ENCODE measurements at places on chromosomes 4 and X. TPM values are rescaled to one million over a fixed set of nuclear protein-coding genes. Genes with fewer than 3 reads are reported as not detected.

DNA sequence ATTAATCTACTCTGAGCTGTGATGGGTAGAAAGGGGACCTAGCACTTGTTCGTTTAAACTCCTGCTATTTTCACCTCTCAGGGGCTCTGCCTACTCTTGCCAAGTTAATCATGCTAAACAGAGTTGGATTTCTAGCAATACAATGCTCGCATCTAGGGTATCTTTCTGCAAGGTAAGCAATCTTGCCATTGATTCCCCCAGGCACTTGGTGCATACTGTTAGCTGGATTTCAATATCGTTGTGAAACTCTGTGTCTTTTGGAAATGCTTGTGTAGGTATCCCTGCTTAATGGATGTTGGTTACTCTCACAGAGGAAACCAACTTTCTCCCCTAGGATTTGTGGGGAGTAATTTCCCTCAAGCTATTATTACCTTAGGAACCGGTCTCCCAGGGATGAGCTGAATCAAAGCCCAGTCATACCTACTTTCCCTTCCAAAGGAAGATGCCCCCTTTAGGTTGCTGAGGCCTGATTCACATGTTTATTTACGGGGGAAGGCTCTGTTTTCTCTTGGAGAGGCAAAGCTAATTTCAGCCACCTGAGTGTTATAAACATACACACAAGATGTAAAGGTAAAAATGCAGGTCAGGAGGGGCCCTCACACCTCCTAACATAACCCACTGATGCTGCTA, 366.8 kb downstream of the FBXW7 start:
- DNase-seq = no peak
- H3K36me3 ChIP-seq = no peaks in the 10 kb centered on the region
- no peak overlapping the region for H3K27ac ChIP-seq
- H3K27me3 ChIP-seq = peaks cover 2% of the 10 kb centered on the region
- H3K4me3 ChIP-seq = no peak overlapping the region
- H3K4me1 ChIP-seq = no peaks in the 10 kb centered on the region

- peaks cover 2% of the 10 kb centered on the region for H3K27me3 ChIP-seq
- H3K36me3 ChIP-seq = no peaks in the 10 kb centered on the region
- H3K4me1 ChIP-seq = no peaks in the 10 kb centered on the region
- DNase-seq = no peak
- H3K4me3 ChIP-seq = no peak overlapping the region
Measured at GRCh38 chr4:42906891-42907759, 14.6 kb downstream of the GRXCR1 start.

GRCh38 chr4:1717129-1718094, 3.7 kb downstream of the TMEM129 start:
- H3K4me1 ChIP-seq = peaks cover 49% of the 10 kb centered on the region
- peak overlapping the region; percentile 44 for H3K4me3 ChIP-seq
- H3K27ac ChIP-seq = no peak overlapping the region
- peaks cover 5% of the 10 kb centered on the region for H3K27me3 ChIP-seq
- no peaks in the 10 kb centered on the region for H3K36me3 ChIP-seq

DNA sequence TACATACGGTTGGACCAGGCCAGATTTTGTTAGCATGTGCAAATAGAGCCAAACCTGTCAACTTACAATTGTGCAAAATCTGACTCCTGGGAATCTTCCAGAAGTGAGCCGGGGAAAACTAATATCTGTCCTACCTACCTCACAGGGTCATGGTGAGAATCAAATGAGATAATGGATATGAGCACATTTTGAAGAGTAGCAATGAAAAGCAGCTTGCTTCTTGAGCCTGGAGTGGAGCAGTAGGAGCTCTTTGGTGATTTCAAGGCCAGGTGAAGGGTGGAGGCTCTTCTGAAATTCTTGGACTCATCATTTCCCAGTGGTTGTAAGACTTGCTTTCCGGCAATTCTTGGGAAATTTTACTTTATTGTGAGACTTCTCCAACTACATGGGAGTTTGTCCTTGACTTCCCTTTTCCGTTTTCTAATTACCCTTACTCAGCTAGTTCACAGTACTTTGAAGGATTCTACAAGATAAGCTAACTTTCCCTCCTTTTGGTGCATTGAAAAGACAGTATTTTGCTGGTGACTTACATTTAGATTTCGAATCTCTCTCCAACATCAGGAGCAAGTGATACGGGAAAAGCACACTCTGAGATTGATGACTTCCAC, 12.2 kb downstream of the PLAC1 start:
- DNase-seq = no peak
- H3K4me3 ChIP-seq = no peak overlapping the region
- no peak overlapping the region for H3K27ac ChIP-seq
- H3K36me3 ChIP-seq = no peaks in the 10 kb centered on the region

Gene DDX3X
- polyA plus RNA-seq = 113 TPM

GRCh38 chrX:78746496-78746895, 1.0 kb upstream of the LPAR4 start:
- no peak for DNase-seq
- H3K4me3 ChIP-seq = no peak overlapping the region
- no peaks in the 10 kb centered on the region for H3K36me3 ChIP-seq
- H3K27me3 ChIP-seq = peaks cover 3% of the 10 kb centered on the region

GRCh38 chr4:23857367-23857959, 32.4 kb downstream of the PPARGC1A start:
- no peaks in the 10 kb centered on the region for H3K27me3 ChIP-seq
- DNase-seq = no peak
- no peaks in the 10 kb centered on the region for H3K4me1 ChIP-seq
- H3K4me3 ChIP-seq = no peak overlapping the region

- H3K36me3 ChIP-seq = no peaks in the 10 kb centered on the region
- H3K27me3 ChIP-seq = no peaks in the 10 kb centered on the region
- H3K4me1 ChIP-seq = peaks cover 5% of the 10 kb centered on the region
- H3K4me3 ChIP-seq = no peak overlapping the region
Measured at GRCh38 chr4:139893801-139894200, 228.2 kb downstream of the MGST2 start.

Gene JAKMIP1
- polyA plus RNA-seq = 1.2 TPM

GRCh38 chr4:184293552-184293951, 75.9 kb upstream of the ENPP6 start:
- H3K36me3 ChIP-seq = no peaks in the 10 kb centered on the region
- no peaks in the 10 kb centered on the region for H3K27me3 ChIP-seq
- no peak overlapping the region for H3K27ac ChIP-seq
- DNase-seq = no peak
- peaks cover 3% of the 10 kb centered on the region for H3K4me1 ChIP-seq

DNA sequence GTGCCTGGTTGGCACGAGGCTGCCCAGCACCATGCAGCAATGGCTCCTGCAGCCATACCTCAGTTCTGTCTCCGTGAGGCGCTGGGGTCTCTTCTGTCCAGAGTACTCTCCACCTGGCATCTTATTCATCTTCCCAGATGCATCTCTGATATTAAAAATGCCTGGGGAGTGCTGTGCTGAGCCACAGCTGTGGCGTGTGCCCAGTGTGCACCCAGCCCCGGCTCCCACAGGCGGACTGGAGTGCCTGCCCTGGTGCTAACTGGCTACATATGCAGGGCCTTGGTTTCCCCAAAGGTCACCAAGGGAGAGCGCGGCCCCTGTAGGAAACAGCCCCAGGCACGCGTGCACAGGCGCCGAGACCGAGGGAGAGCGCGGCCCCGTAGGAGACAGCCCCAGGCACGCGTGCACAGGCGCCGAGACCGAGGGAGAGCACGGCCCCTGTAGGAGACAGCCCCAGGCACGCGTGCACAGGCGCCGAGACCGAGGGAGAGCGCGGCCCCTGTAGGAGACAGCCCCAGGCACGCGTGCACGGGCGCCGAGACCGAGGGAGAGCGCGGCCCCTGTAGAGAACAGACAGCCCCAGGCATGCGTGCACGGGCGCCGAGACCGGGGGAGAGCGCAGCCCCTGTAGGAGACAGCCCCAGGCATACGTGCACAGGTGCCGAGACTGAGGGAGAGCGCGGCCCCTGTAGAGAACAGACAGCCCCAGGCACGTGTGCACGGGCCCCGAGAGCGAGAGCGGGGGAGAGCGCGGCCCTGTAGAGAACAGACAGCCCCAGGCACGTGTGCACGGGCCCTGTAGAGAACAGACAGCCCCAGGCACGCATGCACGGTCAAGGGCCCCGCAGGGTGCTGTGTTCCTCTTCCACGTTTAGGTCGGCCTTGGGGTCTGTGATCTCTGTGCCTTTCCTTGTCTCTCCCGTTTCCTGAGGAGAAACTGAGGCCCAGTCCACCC, 14.5 kb downstream of the TMEM175 start:
- peaks cover 5% of the 10 kb centered on the region for H3K27me3 ChIP-seq
- no peak overlapping the region for H3K4me3 ChIP-seq
- H3K4me1 ChIP-seq = peaks cover 5% of the 10 kb centered on the region
- DNase-seq = no peak

Gene CAPN6
- polyA plus RNA-seq = not detected

GRCh38 chrX:112738347-112739033, 58.8 kb upstream of the LHFPL1 start:
- H3K4me1 ChIP-seq = peaks cover 2% of the 10 kb centered on the region
- DNase-seq = no peak
- H3K27ac ChIP-seq = no peak overlapping the region
- H3K27me3 ChIP-seq = peaks cover 2% of the 10 kb centered on the region

DNA sequence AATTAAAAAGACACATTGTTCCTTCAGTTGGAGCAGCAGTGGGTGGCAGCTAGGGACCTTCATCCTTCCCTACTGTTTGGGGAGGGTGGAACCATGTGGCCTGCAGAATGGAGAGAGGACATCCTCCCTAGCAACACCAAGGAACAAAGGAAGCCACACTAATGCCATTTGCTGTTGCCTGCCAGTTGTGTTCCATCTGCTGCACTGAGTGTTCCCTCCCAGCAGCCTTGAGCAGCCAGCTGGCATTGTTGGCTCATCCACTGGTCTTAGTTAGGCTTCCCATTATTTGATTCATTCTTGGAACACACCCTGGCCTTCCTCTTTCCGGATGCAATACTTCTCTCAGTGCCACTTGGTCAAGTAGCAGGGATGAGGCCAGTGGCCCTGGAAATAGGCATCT, 25.0 kb upstream of the HMGB3 start:
- H3K27me3 ChIP-seq = no peaks in the 10 kb centered on the region
- no peak overlapping the region for H3K4me3 ChIP-seq
- no peak overlapping the region for H3K27ac ChIP-seq
- no peak for DNase-seq
- H3K36me3 ChIP-seq = no peaks in the 10 kb centered on the region

Gene TRPC5OS
- not detected for polyA plus RNA-seq

DNA sequence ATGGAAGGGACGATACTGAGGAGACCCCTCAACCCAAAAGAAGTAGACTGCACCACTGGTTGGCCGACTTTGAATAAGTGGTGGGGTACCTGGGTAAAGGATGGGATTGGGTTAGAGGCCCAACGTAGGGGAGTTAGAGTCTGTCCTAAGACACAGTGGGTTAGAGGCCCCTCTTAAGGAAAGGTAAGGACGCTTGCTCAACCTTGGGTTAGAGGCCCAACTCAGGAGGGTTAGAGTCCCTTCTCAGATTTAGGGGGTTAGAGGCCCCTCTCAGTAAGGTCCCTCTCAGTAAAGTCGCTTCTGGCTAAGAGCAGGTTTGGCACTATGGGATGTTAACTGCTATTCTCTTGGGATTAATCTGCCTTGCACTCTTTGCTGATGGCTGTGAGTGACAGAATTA, 81.3 kb downstream of the ACOX3 start:
- H3K4me1 ChIP-seq = no peaks in the 10 kb centered on the region
- H3K36me3 ChIP-seq = peaks cover 9% of the 10 kb centered on the region
- DNase-seq = no peak
- no peaks in the 10 kb centered on the region for H3K27me3 ChIP-seq

- no peaks in the 10 kb centered on the region for H3K36me3 ChIP-seq
- no peak for DNase-seq
- no peaks in the 10 kb centered on the region for H3K27me3 ChIP-seq
- H3K4me1 ChIP-seq = no peaks in the 10 kb centered on the region
- H3K4me3 ChIP-seq = no peak overlapping the region
Measured at GRCh38 chr4:119682099-119682498, 53.5 kb upstream of the PDE5A start.

- H3K27ac ChIP-seq = no peak overlapping the region
- DNase-seq = no peak
- H3K4me1 ChIP-seq = no peaks in the 10 kb centered on the region
- H3K4me3 ChIP-seq = no peak overlapping the region
Measured at GRCh38 chrX:4841216-4841745, 1127.8 kb upstream of the PRKX start.

DNA sequence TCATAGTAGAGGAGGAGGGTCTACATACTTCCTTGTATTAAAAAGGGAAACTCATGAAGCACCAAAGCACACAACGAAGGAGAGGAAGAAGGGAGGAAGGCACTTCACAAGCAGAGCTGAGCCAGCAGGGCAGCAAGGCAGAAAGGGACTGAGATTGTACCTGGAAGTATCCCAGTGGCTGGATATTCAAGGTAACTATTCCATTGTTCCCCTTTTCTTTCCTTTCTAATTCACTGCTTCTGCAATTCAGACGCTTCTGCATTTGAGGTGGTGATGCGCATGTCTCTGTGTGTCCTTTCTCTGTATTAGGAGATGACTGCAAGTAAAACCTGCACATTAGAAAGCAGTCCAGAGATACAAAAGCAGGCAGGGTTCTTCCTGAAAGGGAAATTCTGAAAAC, 54.9 kb downstream of the UBQLN2 start:
- H3K36me3 ChIP-seq = no peaks in the 10 kb centered on the region
- DNase-seq = no peak
- no peaks in the 10 kb centered on the region for H3K4me1 ChIP-seq
- no peaks in the 10 kb centered on the region for H3K27me3 ChIP-seq

Gene SPANXA2
- polyA plus RNA-seq = not detected

DNA sequence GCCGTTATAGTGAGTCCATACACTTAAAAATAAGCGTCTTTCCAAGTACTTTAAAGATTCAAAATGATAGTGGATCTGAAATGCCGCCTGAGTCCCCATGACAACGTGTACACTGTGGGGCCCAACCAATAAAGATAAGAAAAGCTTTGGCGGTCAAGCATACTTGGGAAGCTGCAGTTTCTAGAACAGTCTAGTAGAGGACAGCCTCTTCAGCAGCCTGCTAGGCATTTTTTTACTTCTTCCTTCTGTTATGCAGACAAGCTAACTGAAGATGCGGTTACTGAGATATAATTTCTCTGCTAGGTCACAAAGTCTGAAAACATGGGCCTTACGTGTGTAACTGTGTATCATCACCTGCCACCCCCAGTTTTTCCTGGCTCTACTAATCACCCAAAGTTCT, 402 bp upstream of the UPRT start:
- H3K27ac ChIP-seq = peak overlapping the region; percentile 93
- peaks cover 56% of the 10 kb centered on the region for H3K4me1 ChIP-seq
- H3K36me3 ChIP-seq = no peaks in the 10 kb centered on the region
- H3K27me3 ChIP-seq = peaks cover 2% of the 10 kb centered on the region

- peaks cover 3% of the 10 kb centered on the region for H3K27me3 ChIP-seq
- H3K4me3 ChIP-seq = no peak overlapping the region
- H3K36me3 ChIP-seq = peaks cover 10% of the 10 kb centered on the region
- no peak overlapping the region for H3K27ac ChIP-seq
- no peaks in the 10 kb centered on the region for H3K4me1 ChIP-seq
- DNase-seq = no peak
Measured at GRCh38 chr4:7855731-7856130, 83.9 kb downstream of the AFAP1 start.

Gene RTL5
- polyA plus RNA-seq = 0.16 TPM

DNA sequence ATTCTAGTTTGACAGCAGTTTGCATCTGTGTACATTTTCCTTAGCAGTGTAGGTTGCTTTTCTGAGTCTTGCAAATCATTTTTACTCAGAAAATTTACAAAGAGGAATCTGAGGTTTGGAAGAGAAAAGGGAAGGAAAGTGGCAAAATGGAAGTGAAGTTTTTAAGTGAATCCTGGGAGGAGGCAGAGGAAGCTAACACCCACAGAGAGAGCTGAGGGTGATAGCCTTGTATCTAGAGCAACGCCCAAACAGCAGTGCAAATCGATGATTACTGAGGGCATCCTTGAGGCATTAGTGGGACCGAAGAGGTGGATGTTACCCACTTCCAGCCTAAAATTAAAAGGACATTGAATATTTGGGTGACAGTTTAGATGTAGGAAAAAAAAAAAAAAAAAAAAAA, 31.8 kb downstream of the KLF3 start:
- H3K27me3 ChIP-seq = no peaks in the 10 kb centered on the region
- no peak for DNase-seq
- H3K27ac ChIP-seq = peak overlapping the region; percentile 72
- no peak overlapping the region for H3K4me3 ChIP-seq

All from immature natural killer cell (primary cell).